Skin of body (tissue), 3 donors: ENCODE measurements at places on chromosomes 5 and 9. TPM values are rescaled to one million over a fixed set of nuclear protein-coding genes. Genes with fewer than 3 reads are reported as not detected.
A peak's percentile ranks its signal among the peaks of the same experiment; 100 is the strongest.

PRR16 gene
- total RNA-seq: 12.4 TPM

ZNF366 gene
- total RNA-seq: 1.1 TPM

FOXD4L4 gene
- 0.20 TPM for total RNA-seq

ABCA2 gene
- total RNA-seq: 13.6 TPM

GRCh38 chr9:6014670-6015270 lies 654 bp downstream of the RANBP6 start:
- DNase-seq: no peak

DNA sequence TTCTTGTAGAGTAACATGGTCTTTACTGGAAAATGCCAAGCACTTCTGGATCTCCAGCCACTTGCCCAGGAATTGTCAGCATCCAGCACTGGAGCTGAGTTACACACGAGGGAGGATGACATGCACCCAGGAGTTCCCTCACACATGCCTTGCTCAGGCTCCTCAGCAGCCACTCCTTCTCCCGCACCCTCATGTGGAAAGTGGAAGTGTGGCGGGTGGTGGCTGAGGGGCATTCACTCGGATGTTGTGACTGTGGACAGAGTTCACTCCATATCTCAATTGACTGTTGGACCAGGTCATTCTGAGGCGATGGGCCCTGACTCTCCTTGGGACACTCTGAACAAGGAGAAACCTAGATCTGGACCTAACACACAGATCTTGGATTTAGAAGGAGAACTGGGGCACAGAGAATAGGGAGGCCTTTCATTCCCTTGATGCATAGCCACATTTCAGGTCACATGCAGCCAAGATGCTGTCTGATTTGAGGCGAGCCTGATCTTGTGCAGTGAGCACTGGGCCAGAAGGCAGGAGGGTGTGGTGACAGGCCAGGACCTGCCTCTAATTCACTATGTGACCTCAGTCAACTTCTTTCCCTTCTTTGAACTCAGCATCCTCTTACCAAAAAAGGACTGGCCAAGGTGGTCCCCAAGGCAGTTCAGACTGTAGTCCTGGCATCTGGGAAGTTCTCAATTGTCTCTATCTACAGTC lies 62.1 kb downstream of the CYSTM1 start:
- no peak for DNase-seq

- no peak for DNase-seq
Measured at GRCh38 chr5:29277642-29278041, 1915.8 kb upstream of the CDH6 start.

GRCh38 chr5:124841829-124842712 lies 95.6 kb upstream of the ZNF608 start:
- DNase-seq: no peak

- DNase-seq: no peak
Measured at GRCh38 chr5:42005561-42006153, 80.6 kb downstream of the FBXO4 start.

DNA sequence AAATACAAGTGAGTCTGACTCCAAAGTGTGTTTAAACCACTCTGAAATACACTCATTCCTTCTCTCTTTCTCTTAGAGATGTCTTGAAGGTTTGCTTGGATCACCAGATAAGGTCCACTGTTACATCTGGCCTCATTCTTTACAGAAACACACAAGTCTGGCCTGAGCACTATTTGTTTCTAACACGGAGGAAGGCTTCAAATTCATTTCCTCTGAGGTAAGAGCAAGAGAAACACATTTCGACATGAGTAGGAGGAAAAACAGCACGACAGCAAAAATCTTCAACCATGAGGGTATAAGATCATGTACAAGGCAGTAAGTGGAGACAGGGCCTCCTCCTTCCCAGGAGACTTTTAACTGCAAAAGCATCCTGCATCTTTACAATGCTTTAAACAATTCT lies 8.0 kb downstream of the SIL1 start:
- DNase-seq: peak; percentile 51

GRCh38 chr9:84212246-84212645 lies 128.3 kb downstream of the SLC28A3 start:
- DNase-seq: no peak

ROPN1L gene
- 0.79 TPM for total RNA-seq

DNA sequence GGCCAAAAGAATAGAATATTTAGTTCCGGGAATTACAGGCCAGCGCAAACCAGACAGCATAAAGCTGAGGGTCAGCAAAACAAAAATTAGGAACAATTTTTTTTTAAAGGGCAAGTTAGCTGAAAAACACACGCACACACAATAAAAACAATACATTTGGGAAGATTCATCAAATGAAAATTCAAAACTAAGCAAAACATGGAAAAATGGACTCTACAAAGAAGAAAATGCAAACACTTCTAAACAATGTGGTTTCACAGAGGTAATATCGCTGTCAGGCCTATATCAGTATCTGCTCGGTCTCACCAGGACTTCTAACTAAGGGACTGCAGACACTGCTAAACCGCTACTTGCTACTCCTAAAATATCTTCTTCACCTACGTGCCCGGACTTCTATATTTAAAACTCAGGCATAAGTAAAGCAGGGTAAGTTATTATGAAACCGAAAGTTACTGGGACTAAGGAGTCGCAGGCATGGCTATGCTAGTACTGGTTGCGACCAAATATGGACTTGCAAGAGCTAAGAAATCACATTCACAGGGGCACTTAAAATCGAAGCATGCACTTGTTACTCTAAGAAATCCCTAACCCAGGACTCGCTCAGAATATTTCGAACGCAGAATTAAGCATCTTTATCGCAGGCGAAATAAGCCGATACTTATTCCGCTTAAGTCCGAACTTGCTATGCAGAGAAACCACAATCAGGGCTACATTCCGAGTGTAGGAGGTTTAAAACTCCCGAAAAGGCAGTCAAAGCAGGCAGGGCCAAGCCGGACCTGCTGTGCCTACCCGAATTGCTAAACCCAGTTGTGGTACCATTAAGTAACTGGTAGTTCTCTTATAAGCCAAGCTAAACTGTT lies 2.3 kb downstream of the ANXA2R start:
- peak; percentile 31 for DNase-seq

GABRA6 gene
- total RNA-seq: not detected

ARHGEF28 gene
- total RNA-seq: 19.2 TPM

GRCh38 chr5:55597014-55597981 lies 62.5 kb upstream of the PLPP1 start:
- peak; percentile 100 for DNase-seq

SPINK13 gene
- not detected for total RNA-seq

SPATA31C1 gene
- not detected for total RNA-seq

DNA sequence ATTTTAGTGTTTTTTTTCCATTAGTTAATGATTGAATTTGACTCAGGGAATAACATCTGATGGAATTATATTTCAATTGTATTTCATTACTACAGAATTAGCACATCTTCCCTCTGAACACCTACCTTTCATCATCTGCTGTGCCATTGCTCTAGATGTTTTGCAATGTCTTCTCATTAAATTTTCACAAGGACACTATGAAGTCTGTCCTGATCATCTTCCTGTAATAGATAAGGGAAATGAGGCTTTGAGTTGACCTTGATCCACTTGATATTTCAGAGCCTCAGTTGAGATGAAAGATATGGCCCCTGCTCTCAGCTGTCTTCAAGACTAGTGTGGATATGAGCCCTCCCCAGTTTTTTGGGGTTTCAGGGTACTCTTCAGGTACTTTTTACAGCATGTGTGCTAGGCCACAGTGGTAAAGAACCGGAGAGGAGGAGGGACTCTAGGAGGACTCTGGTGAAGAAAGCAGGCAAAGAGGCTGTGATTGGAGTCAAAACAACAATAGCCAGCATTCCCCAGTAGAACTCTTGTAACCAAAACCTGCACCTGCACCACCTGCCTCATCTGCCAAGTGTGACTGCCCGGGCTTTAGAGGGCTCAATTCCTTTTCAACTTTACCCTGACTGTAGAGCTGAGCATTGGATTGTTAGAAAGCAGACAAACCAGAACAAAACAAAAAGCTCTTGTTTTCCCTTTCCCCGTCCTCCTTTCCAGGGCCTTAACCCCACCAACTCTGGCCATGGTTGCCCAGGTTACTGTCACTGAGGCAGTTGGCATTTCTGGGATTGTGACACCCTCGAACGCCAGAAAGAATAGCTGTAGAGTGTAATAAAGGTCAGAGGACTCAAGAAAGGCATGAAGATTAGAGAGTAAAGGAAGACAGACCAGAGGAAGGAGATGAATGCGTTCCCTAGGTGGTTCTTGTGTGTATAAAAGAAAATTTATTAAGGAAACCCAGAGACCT lies 56.3 kb downstream of the ERAP1 start:
- no peak for DNase-seq

DNA sequence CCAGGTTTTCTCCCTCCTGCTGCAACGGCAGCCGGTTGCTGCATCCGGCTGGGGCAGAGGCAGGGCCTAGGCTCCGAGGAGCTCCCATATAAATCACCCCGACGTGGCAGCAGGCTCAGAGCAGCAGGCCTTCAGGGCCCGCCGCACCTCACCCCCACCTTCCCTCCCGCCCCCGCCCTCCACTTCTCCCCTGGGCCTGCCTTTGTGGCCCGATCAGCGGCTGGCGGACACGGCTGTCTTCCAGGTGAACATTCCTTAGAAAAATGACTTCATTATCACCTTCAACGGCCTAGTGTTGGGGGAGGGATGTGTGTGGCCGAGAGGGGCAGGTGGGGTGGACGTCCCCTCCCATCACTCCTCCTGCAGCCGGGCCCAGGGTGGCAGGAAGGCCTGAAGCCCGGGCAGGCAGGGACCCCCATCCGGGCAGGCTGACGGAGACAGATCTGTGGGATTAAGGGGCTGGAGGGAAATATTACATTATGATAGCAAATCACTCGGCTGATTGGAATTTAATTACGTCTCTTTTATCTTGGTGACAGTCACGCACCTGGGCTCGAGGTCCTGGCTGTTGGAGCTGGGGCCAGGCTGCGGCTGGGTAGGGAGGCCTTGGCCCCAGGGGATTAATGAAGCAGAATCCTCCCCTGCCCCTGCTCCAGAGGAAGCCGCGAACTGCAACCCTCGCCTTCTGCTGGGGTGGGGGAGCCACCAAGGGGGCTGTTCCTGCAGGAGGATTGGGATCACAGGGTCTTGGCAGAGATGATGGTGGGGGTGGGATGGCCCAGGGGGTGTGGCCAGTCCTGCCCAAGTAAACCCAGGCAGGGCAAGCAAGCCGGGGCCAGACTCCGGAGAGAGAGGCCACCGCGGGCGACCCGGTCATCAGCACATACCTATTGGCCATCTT lies 38.4 kb upstream of the RXRA start:
- DNase-seq: no peak

- no peak for DNase-seq
Measured at GRCh38 chr9:34171753-34172535, 6.9 kb upstream of the UBAP1 start.

GRCh38 chr5:159510282-159510681 lies 180.0 kb upstream of the IL12B start:
- peak; percentile 89 for DNase-seq

SNAPC3 gene
- total RNA-seq: 40.2 TPM

- no peak for DNase-seq
Measured at GRCh38 chr5:106680330-106680729, 990.4 kb downstream of the EFNA5 start.

GRCh38 chr5:120388016-120388781 lies 75.9 kb upstream of the PRR16 start:
- DNase-seq: no peak

DNA sequence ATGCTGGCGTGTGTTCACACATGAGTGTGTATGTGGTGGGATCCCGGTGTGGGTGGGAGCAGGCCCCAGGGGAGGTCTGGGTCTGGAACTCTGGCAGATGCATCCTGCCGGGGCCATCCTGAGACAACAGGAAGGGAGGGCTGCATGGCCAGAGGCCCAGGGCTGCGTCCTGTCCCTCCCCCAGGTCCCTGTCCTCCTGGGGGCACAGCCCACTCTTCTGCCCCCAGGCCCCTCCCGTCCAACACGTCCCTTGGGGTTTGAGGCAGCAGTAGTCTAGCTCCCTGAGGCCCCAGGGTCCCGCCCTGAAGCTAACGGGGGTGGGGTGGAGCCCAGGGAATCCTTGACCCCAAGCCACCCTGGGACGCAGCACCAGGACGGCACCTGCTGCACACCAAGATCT lies 16.6 kb downstream of the FLT4 start:
- DNase-seq: no peak

DNA sequence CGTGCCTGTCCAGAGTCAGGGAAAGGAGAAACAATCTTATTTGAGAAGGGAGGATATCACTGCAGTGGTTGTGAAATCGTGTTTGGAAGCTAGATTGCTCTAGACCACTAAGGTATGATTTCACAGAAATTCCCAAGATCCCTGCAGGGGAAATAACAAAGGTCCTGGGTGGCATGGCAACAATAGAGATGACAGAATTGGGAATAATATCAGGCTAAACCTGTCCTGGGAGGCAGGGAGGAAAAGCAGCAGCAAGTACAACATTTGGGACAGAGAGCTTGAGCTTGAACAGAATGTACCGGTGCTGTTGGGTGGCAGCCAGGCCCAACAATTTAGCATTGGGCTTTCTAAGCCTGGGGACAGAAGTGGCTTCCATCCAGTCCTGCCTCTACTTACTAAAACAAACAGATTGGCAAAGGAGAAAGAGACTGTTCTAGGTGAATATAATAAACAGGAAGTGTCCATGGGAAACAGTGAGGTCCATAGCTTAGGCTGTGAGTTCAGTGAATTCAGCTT lies 17.0 kb upstream of the ARHGAP26 start:
- DNase-seq: no peak

DNA sequence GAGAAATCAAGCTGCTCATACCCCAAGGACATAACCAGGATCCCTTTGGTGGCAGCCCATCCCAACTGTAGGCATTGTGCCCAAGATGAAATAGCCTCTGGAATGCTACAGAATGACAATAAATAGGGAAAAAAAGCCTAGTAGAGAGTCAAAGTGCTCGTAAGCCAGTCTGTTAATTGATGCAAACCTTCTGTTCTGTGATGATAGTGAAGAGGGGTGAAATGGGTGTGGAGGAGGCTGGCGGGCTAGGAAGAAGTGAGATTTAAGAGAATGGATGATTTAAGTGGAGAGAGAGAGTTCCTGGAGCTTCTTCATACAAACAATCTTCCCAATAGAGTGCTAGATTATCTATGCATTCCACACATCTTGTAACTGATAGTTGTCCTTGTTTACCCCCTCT lies 301.0 kb upstream of the PCSK5 start:
- DNase-seq: no peak

DNA sequence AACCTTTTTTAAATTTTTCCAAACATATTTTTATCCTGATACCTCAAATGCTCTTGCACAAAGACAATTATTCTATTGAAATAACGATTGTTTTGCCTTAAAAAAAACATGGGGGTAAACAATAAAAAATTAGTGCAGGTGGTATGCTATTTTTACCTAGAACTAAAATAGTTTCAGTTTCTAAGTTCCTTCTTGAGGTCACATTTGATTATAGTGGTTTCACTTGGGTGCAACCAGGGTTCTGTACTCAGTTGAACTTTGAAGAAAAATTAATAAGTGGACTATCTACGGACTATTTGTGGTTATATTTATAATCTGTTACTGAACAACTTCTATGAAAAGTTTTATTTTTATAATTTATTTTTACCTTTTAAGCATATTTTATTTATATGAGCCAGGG lies 387.1 kb upstream of the IZUMO3 start:
- DNase-seq: no peak

PTGR1 gene
- total RNA-seq: 40.2 TPM

CATSPER3 gene
- total RNA-seq: not detected
